ENCODE measurements at places on chromosomes 4 and X.

DNA sequence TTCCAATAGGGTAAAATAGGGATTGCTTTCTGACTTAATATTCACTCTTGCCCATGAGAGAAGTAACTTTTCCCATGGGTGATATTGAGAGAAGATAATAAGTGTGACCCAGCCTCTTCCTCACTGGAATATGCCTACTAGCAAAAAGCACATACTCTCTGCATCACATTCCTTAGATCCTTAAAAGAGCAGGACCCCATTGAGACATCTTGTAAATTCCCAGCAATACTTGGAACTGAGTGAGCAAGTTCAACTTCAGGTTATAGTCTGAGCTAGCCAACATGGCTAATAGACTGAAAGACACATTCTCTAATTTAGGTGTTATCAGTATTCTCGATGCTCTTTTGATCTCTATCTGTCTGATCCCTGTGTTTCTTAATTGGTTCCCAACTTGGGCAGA, 1372.3 kb downstream of the STIM2 start:
- no peaks in the 10 kb centered on the region for H3K36me3 ChIP-seq
- no peaks in the 10 kb centered on the region for H3K4me1 ChIP-seq
- DNase-seq: no peak

GRCh38 chrX:108059801-108060200, 14.9 kb downstream of the VSIG1 start:
- H3K27ac ChIP-seq: no peak overlapping the region
- no peaks in the 10 kb centered on the region for H3K4me1 ChIP-seq
- no peak for DNase-seq

DNA sequence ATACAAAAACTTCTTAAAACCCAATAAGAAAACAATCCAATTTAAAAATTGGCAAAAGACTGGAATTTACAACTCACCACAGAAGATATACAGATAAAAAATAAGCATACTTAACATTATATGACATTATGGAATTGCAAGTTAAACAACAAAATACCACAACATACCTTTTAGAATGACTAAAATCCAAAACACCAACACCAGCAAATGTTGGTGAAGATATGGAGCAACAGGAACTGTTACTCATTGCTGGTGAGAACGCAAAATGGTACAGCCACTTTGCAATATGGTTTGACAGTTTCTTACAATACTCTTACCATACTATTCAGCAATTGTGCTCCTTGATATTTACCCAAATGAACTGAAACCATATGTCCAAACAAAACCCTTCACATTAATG, 112.4 kb downstream of the ADGRL3 start:
- no peaks in the 10 kb centered on the region for H3K4me1 ChIP-seq
- no peaks in the 10 kb centered on the region for H3K27me3 ChIP-seq
- no peak for DNase-seq
- no peak overlapping the region for H3K4me3 ChIP-seq
- H3K36me3 ChIP-seq: no peaks in the 10 kb centered on the region
- H3K27ac ChIP-seq: no peak overlapping the region

DNA sequence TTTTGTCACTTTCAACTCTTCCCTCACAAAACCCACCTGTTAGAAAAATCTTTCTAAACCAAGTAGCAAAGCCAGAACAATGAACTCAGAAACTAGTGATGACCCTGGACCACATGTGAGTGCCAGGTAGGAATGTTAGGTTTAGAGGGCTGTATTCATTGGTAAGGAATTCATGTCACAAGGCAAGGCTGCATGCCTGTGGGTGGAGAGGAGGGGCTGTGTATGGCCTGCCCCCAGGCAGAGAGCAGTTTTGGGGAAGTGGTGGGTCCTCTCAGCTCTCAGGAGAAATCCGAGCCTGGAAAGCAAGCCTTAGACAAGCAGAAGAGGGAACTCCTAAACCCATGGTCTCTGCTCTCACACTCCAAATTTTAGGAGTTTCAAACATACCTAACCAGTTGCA, 2.4 kb downstream of the RNF175 start:
- no peaks in the 10 kb centered on the region for H3K36me3 ChIP-seq
- peak; percentile 56 for DNase-seq
- H3K27me3 ChIP-seq: peaks cover 40% of the 10 kb centered on the region
- H3K4me3 ChIP-seq: no peak overlapping the region

DNA sequence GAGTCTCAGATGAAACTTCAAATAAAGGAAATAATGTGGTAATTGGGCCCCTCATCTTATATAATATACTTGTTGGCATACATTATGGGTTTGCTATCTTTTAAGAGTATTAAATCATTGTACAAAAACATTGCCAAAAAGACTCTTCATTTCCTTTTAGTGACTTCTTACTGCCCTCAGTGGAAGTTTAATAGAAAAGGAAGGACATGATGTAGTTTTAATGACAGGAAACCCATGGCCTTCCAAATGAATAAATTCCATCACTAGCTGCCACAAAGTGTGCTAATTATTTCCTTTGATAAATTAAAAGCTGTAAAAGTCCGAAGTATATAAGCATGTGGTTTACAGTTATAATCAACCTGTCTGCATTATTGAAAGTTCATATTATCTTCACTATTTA, 350.9 kb upstream of the HAND2 start:
- no peak for DNase-seq
- H3K4me1 ChIP-seq: peaks cover 8% of the 10 kb centered on the region

- H3K27me3 ChIP-seq: no peaks in the 10 kb centered on the region
- no peak for DNase-seq
- no peak overlapping the region for H3K27ac ChIP-seq
- H3K36me3 ChIP-seq: no peaks in the 10 kb centered on the region
These were observed 104.2 kb upstream of the PUDP start for GRCh38 chrX:7252013-7252610.

- no peaks in the 10 kb centered on the region for H3K4me1 ChIP-seq
- DNase-seq: no peak
- no peaks in the 10 kb centered on the region for H3K36me3 ChIP-seq
- peak overlapping the region; percentile 88 for H3K4me3 ChIP-seq
- H3K27me3 ChIP-seq: no peaks in the 10 kb centered on the region
- peak overlapping the region; percentile 41 for H3K27ac ChIP-seq
These were observed 455 bp upstream of the ABCB7 start for GRCh38 chrX:75156531-75156945.

GRCh38 chr4:184154199-184154598, 63.5 kb downstream of the ENPP6 start:
- DNase-seq: no peak
- H3K36me3 ChIP-seq: no peaks in the 10 kb centered on the region
- H3K4me3 ChIP-seq: no peak overlapping the region

GRCh38 chr4:133537780-133538281, 388.7 kb downstream of the PCDH10 start:
- DNase-seq: no peak
- H3K36me3 ChIP-seq: no peaks in the 10 kb centered on the region
- H3K4me3 ChIP-seq: peak overlapping the region; percentile 5
- no peak overlapping the region for H3K27ac ChIP-seq
- H3K27me3 ChIP-seq: no peaks in the 10 kb centered on the region
- no peaks in the 10 kb centered on the region for H3K4me1 ChIP-seq

DNA sequence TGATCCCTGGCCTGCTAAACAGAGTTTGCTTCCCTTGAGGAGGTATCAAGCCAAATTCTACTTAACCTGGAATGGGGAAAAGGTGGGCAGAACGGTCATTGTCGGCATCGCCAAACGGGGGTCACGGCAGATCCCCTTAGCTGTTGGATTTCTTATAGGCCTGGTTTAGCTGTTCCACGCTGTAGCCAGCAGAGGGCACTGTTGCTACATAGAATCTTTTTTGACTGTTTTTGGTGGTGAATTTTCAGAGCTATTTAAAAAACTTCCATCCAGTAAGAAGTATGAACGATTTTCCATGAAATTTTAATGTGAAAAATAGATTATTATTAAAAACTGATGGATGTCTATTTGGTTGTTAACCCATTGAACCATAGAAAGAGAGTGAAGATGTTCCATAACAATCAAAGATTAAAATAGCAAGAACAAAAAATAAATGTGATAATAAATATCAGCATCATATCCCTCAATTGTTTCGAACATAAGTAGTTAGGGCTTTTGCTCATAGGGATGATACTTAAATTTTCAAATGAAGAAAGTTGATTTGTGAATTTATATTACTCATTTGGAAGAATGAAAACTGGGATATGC, 56.6 kb downstream of the LINC00632 start:
- H3K4me1 ChIP-seq: no peaks in the 10 kb centered on the region
- peak; percentile 84 for DNase-seq
- H3K4me3 ChIP-seq: peak overlapping the region; percentile 87
- H3K27me3 ChIP-seq: no peaks in the 10 kb centered on the region

DNA sequence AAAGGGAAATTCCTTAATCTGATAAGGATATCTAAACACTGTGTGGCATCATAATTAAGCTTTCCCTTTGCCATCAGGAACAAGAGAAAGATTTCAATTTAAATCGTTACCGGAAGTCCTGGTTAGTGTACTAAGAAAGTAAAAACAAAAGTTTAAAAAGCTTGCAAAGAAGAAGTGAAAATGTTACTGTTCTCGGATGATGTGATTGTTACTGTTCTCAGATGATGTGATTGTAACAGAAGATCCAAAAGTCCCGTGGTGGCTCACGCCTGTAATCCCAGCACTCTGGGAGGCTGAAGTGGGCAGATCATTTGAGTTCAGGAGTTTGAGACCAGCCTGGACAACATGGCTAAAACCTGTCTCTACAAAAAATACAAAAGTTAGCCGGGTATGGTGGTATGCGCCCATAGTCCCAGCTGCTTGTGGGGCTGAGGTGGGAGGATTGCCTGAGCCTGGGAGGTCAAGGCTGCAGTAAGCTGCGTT, 62.5 kb downstream of the RGS12 start:
- DNase-seq: no peak
- no peaks in the 10 kb centered on the region for H3K4me1 ChIP-seq
- no peak overlapping the region for H3K27ac ChIP-seq

- peak; percentile 40 for DNase-seq
- peaks cover 97% of the 10 kb centered on the region for H3K27me3 ChIP-seq
- no peaks in the 10 kb centered on the region for H3K36me3 ChIP-seq
- H3K4me3 ChIP-seq: no peak overlapping the region
These were observed 3.4 kb upstream of the HMX1 start for GRCh38 chr4:8874896-8875680.

Measured in endodermal cell (in vitro differentiated cells).